ENCODE measurements at places on chromosomes 2 and 18. TPM values are rescaled to one million over a fixed set of nuclear protein-coding genes. Genes with fewer than 3 reads are reported as not detected.

NLRC4 gene
- total RNA-seq: 0.27 TPM

GRCh38 chr2:47497843-47498460, 95.0 kb downstream of the MSH2 start:
- H3K27ac ChIP-seq: no peak overlapping the region
- peaks cover 5% of the 10 kb centered on the region for H3K4me1 ChIP-seq
- H3K4me3 ChIP-seq: no peak overlapping the region
- peaks cover 5% of the 10 kb centered on the region for H3K36me3 ChIP-seq
- no peak for DNase-seq

DNA sequence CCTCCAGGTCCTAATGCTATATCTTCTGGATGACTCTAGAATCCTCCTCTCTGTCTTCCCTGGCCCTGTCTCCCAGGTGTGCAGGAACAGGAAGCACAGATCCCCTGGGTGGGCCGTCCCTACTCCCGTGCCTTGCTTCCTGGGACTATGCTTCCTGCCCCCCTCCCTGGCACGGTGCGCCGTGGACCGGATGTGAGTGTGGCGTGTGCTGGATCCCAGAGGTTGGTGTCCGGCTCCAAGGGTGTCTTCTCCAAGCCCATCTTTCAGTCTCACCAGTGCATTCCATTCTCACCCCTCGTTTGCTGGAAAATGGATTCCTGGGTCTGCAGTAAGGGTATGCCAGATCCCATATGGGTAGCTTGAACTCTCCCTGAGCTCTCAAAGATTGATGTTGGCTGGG, 144.4 kb upstream of the TWIST2 start:
- no peak overlapping the region for H3K27ac ChIP-seq
- H3K27me3 ChIP-seq: no peaks in the 10 kb centered on the region
- H3K4me1 ChIP-seq: no peaks in the 10 kb centered on the region
- H3K4me3 ChIP-seq: no peak overlapping the region
- no peaks in the 10 kb centered on the region for H3K36me3 ChIP-seq

DNA sequence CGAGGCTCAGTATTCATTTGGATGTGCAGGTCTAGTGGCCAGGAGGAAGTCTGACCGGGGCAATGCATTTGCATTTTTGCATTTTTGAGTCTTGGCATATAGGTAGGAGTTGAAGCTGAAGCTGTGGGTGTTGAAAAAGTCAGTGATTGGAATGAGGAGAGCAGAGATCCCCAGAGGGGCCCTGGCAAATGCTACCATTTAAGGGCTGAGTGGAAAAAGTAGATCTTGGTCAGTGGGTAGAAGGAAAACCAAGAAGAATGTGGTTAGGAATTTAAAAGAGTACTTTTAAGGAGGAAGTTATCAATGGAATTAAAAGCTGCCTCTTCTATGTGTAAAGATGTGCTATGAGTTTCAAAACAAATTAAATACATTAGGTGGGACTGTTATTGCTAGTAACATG, 143.0 kb downstream of the ZEB2 start:
- no peak for DNase-seq
- H3K27ac ChIP-seq: no peak overlapping the region
- H3K4me3 ChIP-seq: no peak overlapping the region
- H3K36me3 ChIP-seq: no peaks in the 10 kb centered on the region
- peaks cover 6% of the 10 kb centered on the region for H3K4me1 ChIP-seq

ITGAV gene
- total RNA-seq: 56.1 TPM

DNA sequence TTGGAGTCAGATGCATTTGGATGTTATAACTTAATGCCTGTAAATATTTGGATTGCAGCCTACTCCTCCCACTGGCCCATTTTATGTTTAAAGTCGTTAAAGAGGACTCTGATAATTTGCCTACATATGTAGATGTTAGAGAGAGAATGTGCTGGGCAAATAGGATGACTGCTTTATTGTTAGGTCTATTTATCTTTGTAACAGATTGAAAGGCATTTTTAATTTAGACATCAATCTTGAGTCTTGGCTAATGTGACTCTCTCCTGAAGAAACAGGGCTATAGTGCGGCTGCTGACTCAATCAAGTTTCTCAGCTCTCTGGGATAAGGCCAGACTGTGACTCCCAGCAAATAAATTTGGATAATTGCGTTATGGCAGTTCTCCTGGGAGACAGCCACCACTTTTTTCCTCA, 1101.4 kb downstream of the CBLN2 start:
- no peak overlapping the region for H3K27ac ChIP-seq
- no peak overlapping the region for H3K4me3 ChIP-seq
- H3K36me3 ChIP-seq: no peaks in the 10 kb centered on the region
- DNase-seq: peak; percentile 47
- peaks cover 14% of the 10 kb centered on the region for H3K27me3 ChIP-seq
- no peaks in the 10 kb centered on the region for H3K4me1 ChIP-seq

DNA sequence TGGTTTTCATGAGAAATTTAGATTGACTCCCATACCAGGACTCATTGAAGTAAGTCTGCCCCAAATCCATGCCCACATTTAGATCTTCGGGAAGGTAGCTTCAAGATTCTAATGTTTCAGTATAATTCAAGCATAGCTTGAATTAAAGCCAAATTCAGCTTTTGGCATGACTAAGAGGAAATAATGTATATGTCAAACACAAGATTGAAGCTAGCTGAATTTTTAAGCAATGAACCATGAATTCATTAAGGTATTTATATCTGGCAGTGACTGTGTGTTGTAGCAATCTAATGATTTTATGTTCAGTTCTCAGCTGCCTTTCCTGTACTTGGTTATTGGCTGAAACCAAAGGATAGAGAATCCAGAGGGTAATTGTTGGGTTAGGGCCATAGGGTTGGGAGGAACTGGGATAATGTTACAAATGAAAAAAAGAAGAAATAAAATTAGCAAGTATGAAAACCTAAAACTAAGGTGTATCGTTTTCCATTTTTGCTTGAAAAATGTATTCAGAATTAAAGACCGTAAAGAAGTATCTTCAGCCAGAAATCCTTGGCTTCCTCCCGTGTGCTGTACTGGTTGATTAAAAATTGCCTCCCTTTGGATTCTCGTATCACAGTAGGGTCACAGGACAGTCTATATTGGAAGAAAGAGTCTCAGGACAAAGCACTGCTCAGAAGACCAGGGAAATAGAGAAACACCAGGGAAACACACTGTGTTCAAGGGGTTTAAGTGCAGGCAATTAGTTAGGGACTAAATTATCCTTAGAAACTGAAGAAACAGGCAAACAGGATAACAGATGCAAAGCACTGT, 119.0 kb upstream of the FN1 start:
- DNase-seq: peak; percentile 45
- no peak overlapping the region for H3K4me3 ChIP-seq
- no peaks in the 10 kb centered on the region for H3K27me3 ChIP-seq
- peaks cover 4% of the 10 kb centered on the region for H3K36me3 ChIP-seq

ITGB6 gene
- total RNA-seq: 6.9 TPM

DNA sequence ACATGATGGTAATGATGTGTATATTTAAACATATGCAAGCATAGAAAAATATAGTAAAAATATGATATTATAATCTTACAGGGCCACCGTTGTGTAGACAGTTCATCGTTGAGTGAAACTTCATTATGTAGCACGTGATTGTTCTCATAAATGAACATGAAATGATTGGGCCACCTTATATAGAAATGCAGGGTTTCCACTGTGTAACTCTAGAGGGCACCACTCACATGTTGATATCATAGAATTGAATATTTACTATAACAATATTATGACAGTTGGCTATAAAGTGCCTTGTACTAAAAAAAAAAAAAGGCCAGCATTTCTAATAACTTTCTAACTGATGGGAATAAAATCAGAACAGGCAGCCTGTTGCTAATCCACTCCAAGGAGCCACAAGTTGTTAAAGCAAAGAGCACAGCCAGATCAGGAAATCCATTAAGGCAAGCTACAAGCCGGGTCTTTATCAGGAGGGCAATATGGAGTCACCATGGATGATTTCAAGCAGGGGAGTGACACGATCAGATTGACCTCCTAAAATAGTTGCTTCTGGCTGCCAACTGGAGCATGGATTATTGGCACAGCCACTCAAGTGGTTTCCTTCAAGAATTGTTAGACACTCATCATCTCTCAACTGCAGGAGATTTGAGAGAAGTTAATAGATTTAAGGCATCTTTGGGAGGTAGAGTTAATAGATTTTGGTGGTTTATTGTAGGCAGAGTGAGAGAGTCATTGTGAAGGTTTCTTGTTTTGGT, 16.7 kb downstream of the IL1F10 start:
- H3K27ac ChIP-seq: no peak overlapping the region
- DNase-seq: peak; percentile 38
- H3K27me3 ChIP-seq: no peaks in the 10 kb centered on the region
- H3K4me1 ChIP-seq: peaks cover 22% of the 10 kb centered on the region

GRCh38 chr2:114857196-114857595, 414.8 kb downstream of the DPP10 start:
- H3K27ac ChIP-seq: no peak overlapping the region
- DNase-seq: no peak
- no peak overlapping the region for H3K4me3 ChIP-seq
- no peaks in the 10 kb centered on the region for H3K27me3 ChIP-seq
- no peaks in the 10 kb centered on the region for H3K4me1 ChIP-seq

GRHL1 gene
- 2.0 TPM for total RNA-seq

PREB gene
- total RNA-seq: 68.5 TPM

TMEM37 gene
- total RNA-seq: 0.17 TPM

PRSS56 gene
- total RNA-seq: not detected

DNA sequence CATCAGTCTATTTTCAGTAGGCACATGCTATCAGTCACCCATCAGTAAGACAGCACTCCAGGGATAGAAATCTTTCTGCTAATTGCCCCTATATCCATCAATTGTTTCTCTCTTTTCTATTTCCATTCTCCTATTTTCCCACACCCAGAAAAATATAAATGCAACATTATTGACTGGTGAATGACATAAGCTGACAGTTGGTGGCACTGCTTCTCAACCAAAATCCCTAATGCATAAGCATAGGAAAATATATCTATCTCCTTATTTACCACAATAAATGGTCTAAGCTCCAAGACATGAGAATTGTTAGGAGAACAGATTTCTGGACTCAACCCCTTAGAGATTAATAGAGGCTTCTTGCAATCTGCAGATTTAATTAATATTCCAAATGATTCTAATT, 64.0 kb upstream of the REG3A start:
- H3K27me3 ChIP-seq: peaks cover 15% of the 10 kb centered on the region
- H3K27ac ChIP-seq: no peak overlapping the region
- H3K4me1 ChIP-seq: no peaks in the 10 kb centered on the region
- H3K4me3 ChIP-seq: no peak overlapping the region

DNA sequence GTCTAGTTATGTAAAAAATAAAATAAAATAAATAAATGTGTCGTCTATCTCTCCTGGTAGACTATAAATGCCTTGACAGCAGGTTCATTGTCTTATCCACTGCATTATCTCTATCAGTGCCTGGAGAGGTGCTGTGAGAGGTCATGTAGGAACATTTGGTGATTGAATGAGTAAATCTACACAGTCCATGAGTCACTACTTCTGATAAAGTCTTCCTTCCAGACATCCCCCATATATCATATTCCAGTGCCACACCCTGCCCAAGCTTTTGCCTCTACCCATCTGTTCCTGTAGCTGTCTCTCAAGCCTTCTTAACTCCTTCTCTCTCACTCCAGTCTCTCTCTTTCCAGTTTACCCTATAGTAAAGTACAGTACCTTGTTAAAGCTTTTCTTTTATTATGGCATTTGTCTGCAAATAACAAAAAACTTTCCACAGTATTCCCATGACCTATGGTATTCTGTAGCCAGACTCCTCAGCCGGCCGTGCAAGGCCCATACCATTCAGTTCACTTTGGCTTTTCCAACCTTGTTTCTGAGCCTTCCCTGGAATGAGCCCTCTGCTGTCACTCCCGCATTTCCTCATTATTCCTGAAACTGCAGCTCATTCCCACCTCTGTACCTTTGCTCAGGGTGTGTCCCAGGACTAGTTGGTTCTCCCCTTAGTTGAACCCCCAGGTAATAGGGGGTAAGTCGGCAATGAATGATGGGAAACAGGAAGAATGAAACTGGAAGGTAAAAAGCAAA, 37.5 kb downstream of the ANXA4 start:
- H3K36me3 ChIP-seq: no peaks in the 10 kb centered on the region
- H3K4me3 ChIP-seq: peak overlapping the region; percentile 40
- peaks cover 27% of the 10 kb centered on the region for H3K4me1 ChIP-seq
- DNase-seq: peak; percentile 47
- H3K27me3 ChIP-seq: no peaks in the 10 kb centered on the region

RIT2 gene
- not detected for total RNA-seq

AQP12B gene
- not detected for total RNA-seq

GRCh38 chr2:58928973-58929372, 687.8 kb upstream of the FANCL start:
- H3K36me3 ChIP-seq: no peaks in the 10 kb centered on the region
- peaks cover 14% of the 10 kb centered on the region for H3K4me1 ChIP-seq
- H3K27ac ChIP-seq: no peak overlapping the region
- DNase-seq: no peak
- H3K27me3 ChIP-seq: no peaks in the 10 kb centered on the region

ATP6V1C2 gene
- total RNA-seq: 0.19 TPM

HOXD10 gene
- not detected for total RNA-seq

DNA sequence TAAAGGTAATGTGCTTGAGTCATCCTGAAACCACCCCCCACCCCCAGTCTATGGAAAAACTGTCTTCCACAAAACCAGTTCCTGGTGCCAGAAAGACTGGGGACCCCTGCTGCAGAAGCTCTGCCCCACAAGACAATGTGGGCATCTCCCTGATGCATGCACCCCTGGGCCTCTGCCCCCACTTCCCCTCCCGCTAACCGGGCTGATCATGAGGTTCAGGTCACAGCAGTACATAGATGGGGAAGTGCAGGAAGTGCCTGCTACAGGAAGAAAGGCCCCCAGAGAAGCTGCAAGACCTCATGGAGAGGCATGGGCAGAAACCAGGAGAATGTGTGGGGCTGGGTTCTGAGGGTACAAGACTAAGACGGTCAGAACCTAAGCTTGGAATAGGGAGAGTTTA, 243.4 kb upstream of the ID2 start:
- H3K4me1 ChIP-seq: no peaks in the 10 kb centered on the region
- no peak for DNase-seq
- no peak overlapping the region for H3K4me3 ChIP-seq
- no peaks in the 10 kb centered on the region for H3K27me3 ChIP-seq

DNA sequence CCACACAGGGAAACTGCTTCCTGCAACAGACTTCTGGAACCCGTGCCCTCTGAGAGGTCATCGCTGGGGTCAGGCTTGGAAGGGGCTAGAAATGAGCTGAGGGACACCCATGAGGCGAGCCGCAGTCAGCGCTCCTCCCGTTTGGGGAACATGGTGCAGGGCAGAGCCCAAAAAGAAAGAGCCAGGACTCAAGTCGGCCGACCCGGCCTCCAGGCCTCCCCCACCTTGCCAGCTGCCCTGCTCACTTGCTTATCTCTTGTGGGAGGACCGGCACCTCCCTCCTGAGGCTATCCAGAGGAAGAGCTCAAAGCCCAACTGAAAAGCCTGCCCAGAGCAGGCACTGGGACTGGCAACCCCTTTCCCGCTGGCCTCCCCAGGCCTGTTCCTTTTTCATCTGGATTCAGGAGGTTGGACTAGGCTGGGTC, 43.6 kb downstream of the SCTR start:
- H3K4me1 ChIP-seq: peaks cover 9% of the 10 kb centered on the region
- H3K4me3 ChIP-seq: no peak overlapping the region
- H3K27ac ChIP-seq: no peak overlapping the region
- H3K27me3 ChIP-seq: no peaks in the 10 kb centered on the region
- no peaks in the 10 kb centered on the region for H3K36me3 ChIP-seq

CXCR2 gene
- not detected for total RNA-seq

GRCh38 chr2:96090196-96090926, 26.0 kb downstream of the ADRA2B start:
- H3K27me3 ChIP-seq: peaks cover 1% of the 10 kb centered on the region
- peaks cover 9% of the 10 kb centered on the region for H3K4me1 ChIP-seq
- H3K27ac ChIP-seq: no peak overlapping the region
- no peaks in the 10 kb centered on the region for H3K36me3 ChIP-seq
